Fibroblast of skin of right quadriceps (primary cell): ENCODE measurements at places on chromosomes 1 and 21.

DNA sequence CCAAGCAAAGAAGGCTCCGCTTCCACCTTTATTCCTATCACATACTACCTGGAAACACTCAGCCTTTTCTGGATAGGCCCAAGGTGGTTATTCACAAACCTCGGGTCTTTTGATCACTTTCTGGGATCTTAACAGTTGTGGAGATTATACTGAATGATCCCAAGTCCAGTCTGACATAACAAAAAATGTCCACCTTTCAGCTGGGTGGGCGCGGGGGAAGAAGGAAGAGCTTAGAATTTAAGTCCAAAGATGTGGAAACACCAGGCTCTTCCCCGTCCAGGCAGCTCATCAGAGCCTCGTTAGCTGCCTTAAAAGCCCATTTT, 338 bp upstream of the C1orf53 start:
- no peak for DNase-seq

GRCh38 chr1:81836007-81836626, 35.4 kb downstream of the ADGRL2 start:
- peak; percentile 14 for DNase-seq

GRCh38 chr1:208965351-208965750, 618.2 kb upstream of the CAMK1G start:
- DNase-seq: no peak

GRCh38 chr1:164805399-164805798, 246.4 kb downstream of the PBX1 start:
- DNase-seq: no peak

DNA sequence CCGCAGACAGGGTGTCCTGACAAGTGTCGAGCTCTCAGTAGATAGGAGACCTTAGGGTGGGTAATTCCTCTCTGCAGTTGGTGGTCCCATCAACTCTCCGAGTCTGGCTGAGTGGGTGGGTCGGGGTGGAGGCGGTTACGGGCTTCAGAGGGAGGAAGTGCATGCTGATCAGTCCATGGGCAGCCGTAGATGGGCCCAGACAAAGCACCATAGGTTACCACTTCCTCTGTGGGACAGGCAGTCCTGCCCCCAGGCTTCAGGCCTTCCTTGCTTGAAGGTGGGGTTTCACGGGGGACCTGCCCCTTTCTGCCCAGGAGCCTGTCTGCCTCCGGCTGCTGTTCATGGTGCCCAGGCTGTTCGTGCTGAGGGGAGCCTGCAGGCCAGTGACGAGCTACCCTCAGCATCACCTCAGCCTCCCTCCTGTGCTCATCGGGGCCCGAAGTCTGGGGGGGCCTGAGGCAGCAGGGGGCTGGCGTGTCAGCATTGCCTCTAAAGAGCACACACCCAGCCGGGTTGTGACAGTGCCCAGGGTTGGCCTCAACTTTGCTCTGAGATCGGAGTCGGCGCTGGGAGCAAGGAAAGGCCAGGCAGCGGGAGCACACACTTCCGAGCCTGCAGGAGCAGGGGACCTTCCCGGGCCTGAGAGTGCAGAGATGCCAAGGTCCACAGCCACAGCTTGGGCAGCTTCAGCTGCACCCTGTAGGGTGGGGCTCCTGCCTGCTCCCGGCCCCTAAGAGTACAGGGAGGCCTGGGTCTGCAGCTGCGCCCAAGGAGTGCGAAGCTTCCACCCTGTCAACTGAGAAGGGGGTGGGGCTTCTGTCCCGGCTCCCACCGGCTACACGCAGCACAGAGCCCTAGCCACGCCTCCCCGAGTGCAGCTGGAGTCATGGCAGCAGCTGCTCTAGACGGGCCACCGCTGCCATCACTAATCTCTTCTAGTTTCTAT, 225.4 kb upstream of the NRIP1 start:
- peak; percentile 21 for DNase-seq

GRCh38 chr1:15740924-15741850, 1.1 kb upstream of the TMEM82 start:
- DNase-seq: peak; percentile 46

- peak; percentile 57 for DNase-seq
These were observed 424.9 kb downstream of the ADGRL2 start for GRCh38 chr1:82225421-82226185.

- DNase-seq: peak; percentile 14
These were observed 970.7 kb downstream of the KCNT2 start for GRCh38 chr1:195637539-195637938.

GRCh38 chr1:4119516-4120220, 219.6 kb upstream of the C1orf174 start:
- DNase-seq: no peak

GRCh38 chr21:16102113-16102512, 372.3 kb downstream of the USP25 start:
- DNase-seq: peak; percentile 8

- peak; percentile 96 for DNase-seq
These were observed 37.7 kb upstream of the BCL10 start for GRCh38 chr1:85313888-85314696.

GRCh38 chr1:61770131-61770530, 27.9 kb downstream of the PATJ start:
- no peak for DNase-seq

- DNase-seq: no peak
These were observed 139.4 kb downstream of the EDEM3 start for GRCh38 chr1:184615301-184615700.

- peak; percentile 74 for DNase-seq
These were observed 68.0 kb downstream of the MEGF6 start for GRCh38 chr1:3543076-3544039.

GRCh38 chr1:36839485-36839884, 194.8 kb downstream of the GRIK3 start:
- no peak for DNase-seq

DNA sequence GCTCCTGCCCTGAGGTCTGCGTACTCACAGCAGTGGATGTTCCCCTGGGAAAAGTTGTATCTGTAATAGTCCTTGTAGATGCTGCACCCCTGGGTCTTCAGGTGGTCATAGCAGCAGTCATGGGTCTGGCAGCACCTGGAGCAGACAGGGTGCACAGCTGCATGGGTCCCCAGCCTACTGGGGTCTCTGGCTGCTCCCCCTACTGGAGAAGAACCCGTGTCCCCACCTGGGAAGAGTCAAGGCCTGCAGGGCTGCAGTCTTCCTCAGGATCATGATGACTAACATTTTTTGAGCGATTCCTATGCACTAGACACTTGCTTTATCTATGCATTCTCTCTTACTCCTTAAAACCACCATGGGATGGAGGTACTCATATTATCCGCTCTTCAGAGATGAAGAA, 3.9 kb downstream of the PLA2G2D start:
- DNase-seq: no peak

- DNase-seq: no peak
These were observed 38.6 kb upstream of the EPS8L3 start for GRCh38 chr1:109802136-109802900.

DNA sequence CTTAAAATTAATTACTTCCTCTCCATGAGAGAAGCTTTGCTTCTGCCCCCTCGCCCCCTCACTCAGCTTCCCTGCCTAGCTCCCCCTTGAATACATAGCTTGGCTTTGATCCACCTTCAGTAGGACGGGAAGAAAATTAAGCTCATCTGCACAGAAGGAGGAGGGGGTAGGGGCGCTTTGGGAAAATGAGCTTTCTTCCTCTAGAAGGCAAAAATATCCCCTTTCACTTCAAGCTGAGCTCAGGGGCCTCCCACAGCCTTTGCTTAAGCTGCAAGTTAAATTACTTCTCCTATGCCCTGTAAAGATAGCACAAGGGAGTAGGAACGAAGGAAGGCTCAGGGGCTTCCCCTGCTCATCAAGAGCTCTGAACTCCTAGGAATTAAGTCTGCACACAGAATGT, 65.2 kb upstream of the GOLT1A start:
- no peak for DNase-seq

GRCh38 chr1:224116131-224116530, 2.2 kb downstream of the FBXO28 start:
- DNase-seq: peak; percentile 45

DNA sequence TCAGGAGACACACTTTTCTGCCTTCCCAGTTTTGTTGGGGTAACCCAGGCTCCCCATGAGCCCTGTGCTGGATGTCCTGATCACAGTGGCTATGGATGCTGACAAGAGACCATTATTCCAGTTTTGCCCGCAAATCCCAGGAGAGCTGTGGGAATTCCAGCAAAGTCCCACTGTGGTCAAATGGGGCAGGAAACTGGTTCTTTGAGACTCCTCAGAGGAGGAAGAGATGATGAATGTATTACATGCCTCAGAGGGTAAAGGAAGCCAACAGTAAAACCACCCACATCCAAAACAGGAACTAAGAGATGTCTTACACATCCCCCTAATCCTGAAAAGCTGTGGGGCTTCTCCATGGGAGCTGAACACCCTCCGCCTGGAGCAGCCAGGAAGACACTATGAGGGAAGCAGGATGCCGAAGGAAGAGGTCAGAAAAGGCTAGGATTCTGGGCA, 12.8 kb upstream of the MPZL1 start:
- peak; percentile 65 for DNase-seq

DNA sequence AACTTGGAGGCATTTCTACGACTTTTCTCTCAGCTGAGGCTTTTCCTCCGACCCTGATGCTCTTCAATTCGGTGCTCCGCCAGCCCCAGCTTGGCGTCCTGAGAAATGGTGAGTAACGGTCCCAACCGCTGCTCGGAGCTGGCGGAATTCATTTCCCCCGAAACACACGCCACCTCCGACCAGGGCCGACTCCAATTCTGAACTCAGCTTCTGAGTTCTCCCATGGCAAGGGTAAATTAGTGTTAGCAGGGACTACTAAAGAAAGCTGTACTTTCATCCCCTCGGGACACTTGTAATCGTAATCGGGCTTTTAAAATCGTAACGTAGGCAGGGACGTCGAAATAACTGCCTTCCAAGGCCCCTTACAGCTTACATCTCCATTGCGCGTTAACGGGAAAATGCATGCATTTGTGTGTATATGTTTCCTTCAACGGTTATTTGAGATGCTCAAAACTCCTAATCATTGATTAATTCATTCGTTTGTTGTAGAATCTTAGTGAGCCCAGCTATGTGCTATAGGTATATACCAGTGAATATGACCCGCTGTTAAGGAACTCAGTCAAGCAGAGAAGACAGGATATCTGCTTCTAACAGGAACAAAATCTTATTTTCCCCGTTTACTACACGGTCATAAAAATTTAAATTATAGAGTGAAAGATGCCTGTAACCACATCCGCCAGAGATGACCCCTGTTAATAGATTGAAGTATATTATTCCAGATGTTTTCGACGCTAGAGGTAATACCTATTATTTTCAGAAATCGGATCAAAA, 472 bp downstream of the DTL start:
- no peak for DNase-seq

DNA sequence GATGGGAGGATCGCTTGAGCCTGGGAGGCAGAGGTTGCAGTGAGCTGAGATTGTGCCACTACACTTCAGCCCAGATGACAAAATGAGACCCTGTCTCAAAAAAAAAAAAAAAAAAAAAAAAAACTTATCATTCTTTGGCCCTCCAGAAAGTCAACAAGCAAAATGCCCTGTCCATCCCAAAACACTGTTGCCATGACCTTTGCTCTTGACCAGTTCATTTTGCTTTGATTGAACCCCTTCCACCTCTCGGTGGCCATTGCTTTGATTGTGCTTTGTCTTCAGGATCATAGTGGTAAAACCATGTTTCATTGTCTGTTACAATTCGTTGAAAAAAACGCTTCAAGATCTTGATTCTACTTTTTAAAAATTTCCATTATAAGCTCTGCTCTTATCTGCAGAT, 8.5 kb upstream of the SYPL2 start:
- DNase-seq: no peak

- DNase-seq: peak; percentile 26
These were observed 205.8 kb upstream of the LYPLAL1 start for GRCh38 chr1:218967836-218968235.

DNA sequence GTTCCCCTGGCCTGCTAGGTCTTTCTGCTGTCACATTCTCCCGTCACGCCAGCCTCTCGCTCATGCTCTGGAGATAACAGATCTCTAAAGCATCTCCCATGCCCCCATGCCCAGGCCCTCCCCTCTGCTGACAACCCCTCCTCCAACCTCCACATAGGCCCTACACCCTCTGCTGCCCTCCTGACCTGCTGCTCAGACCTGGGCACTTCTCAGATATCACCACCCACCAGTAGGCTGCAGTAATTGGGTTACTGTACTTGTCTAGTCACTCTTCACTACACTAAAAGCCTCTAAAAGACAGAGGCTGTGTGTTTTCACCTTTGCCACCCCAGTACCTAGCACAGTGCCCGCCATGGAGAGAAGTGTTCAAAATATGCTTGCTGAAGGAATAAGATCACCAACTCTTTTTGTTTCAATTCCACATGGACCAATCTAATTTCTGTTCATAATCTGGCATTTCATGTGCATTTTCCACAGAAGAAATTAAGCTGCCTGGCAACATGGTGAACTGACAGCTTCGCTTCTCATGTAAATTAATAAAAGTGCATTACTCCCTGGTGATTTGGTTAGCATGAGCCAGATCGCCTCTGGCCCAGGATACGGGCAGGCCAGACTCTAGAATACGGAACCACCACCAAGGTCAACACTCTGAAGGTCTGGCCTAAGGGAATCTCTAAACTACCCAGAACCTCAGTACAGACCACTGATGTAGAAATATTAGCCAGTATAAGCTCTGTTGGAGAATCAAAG, 20.7 kb downstream of the LBR start:
- DNase-seq: no peak

GRCh38 chr1:31793586-31794285, 22.1 kb downstream of the SPOCD1 start:
- DNase-seq: no peak

GRCh38 chr1:110615548-110616130, 9.5 kb upstream of the KCNA2 start:
- DNase-seq: peak; percentile 32

DNA sequence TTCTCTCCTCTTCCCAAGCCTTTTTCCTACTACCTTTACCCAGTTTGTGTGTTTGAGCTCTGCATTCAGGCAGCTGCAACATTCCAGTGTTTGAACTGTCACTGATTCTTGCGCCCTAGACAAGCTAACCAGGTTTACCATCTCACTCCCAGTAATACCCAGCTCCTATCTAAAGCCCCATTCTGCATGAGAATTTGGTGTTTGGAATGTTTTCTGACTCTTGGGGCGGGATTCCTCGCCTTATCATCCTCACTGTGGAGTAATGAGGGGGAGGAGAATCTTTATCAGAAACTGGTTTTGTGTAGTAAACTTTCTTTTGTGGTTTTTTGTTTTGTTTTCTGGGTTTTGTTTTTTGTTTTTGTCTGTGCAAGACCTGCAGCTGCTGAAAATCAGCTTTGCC, 36.5 kb downstream of the NCF2 start:
- no peak for DNase-seq

DNA sequence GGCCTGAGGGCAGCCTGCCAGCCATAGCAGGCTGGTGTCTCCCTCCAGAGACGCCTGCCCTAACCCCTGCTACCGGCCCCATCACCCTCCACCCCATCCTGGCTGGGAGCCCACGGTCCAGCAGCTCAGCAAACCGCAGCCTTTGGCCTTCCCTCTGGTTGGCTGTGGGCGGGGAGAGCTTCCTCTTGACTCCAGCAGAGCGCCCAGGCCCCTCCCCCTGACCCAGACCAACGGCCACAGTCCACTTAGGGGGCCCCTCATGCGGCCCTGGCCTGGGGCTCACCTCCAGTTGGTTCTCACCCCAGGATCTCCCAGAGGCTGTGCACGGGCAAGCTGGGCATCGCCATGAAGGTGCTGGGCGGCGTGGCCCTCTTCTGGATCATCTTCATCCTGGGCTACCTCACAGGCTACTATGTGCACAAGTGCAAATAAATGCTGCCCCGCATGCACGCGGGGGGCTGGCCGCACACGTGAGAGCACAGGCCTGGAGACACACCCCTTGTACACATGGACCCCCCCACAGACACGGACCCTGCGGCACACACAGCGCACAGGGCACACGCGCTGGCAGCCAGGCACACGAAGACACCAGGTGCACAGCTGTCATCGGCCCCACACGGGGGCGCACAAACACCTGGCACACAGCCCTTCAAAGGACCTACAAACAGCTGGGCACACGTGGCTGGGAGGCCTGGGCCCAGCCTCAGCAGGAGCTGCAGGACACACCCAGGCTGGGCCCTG, 3.1 kb downstream of the SMIM1 start:
- peak; percentile 23 for DNase-seq
